ENCODE measurements at places on chromosomes 5 and 9.
A peak's percentile ranks its signal among the peaks of the same experiment; 100 is the strongest.

GRCh38 chr5:156274453-156274852 is 52.5 kb upstream of the SGCD start:
- DNase-seq: no peak

GRCh38 chr5:61186634-61187033 is 24.4 kb upstream of the SMIM15 start:
- DNase-seq: no peak

- DNase-seq: peak; percentile 52
Observed at GRCh38 chr9:84670138-84671041, 861 bp downstream of the NTRK2 start.

DNA sequence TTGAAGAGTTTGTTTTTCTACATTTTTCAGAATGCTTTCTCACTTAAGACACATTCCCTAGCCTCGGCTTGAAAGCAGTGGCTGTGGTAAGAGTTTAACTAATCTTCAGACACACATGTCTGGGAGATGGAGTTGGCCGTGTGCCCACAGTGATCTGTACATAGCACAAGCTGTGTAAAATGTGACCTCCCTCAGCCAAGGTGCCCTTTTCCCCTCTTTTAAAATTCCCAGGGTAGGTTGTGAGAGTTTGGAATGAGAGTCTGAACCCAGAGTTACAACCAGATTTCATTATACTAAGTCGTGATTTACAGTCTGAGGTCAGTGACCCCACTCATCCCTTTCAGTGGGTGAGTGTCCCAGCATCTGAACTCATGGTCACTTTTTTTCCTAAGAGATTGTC is 230.4 kb downstream of the DOCK8 start:
- DNase-seq: no peak

GRCh38 chr5:15459200-15459599 is 40.8 kb upstream of the FBXL7 start:
- DNase-seq: no peak

- DNase-seq: no peak
Observed at GRCh38 chr5:110854200-110854599, 115.4 kb downstream of the SLC25A46 start.

GRCh38 chr5:44294516-44294915 is 94.7 kb downstream of the FGF10 start:
- no peak for DNase-seq

DNA sequence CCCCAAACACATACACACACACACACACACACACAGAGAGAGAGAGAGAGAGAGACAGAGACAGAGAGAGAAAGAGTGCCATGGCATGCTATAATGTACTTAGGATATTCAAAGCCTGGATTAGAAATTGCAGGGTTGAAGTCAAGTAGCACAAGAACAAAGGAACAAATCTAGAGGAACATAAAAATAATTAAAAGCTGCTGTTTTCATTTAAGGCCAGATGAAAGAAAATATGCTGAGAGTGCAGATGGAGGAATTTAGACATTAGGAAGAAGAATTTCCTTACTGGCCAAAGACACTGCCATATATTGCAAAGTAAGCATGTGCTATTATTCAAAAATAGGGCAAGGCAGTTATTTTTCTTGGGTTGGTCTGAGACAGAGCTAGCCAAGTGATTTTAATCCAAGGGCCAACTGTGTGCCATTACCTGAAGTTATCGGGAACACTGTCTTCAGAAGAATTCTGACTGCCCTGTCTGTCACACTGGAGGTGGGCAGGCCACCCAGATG is 31.7 kb downstream of the HSD17B3 start:
- DNase-seq: no peak

Data from head of caudate nucleus (tissue), 42 donors.